ENCODE measurements at places on chromosomes 3 and 15.

GRCh38 chr15:90991587-90992285 lies 2.6 kb downstream of the PRC1 start:
- peak; percentile 47 for DNase-seq

GRCh38 chr3:190537146-190537545 lies 23.3 kb downstream of the IL1RAP start:
- DNase-seq = no peak

DNA sequence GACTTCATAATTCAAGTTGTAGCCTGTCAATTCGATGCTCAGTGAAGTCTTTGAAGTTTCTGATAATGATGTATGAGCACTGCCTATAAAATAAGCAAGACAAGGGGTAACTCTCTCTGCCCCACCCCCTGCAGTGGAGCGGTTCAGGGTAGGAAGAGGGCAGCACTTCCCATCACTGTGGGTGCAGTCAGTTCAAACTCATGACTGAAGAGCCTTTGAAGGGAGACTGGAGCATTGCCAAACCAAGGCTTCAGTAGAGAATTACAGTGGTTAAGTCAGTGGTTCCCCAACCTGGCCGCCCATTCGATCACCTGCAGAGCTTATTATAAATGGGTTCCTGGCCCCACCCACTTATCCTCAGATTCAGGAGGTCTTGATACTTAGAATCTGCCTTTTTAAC lies 190.6 kb downstream of the SHQ1 start:
- DNase-seq = no peak

- DNase-seq = peak; percentile 16
Observed at GRCh38 chr3:45787551-45787950, 8.8 kb downstream of the SLC6A20 start.

GRCh38 chr3:189317911-189318310 lies 146.1 kb downstream of the TPRG1 start:
- no peak for DNase-seq

DNA sequence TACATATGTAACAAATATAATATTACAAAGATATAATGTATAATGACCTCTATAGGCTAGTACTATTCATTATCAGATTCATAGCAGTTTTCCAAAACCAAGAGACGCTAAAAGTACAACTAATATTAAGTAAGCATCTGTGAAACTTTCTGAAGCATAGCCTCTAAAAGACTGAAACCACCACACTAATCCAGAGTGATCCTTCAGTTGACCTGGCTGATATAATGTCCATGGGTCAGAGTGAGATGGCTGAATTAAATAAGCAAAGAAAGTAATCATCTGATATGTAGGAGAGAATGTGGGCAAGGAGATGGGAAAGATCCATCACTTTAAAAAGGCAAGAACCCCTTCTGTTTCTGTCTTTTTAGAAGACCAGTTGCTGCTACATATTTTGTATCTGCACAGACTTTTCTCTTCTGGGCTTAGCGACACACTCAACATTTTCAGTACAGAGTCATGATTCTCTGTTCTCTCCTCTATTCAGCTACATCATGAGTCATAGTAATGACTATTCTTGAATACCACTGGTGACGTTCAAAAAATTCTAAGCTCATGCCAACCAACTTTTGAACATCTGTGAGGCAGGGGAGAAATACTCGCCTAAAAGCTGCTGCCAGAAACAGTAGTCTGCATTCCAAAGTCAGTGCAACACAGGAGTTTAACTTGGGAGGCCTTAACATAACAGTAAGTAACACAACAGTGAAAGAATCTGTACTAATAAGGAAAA lies 149.6 kb downstream of the MAGI1 start:
- DNase-seq = no peak

GRCh38 chr3:111666041-111666735 lies 71.0 kb upstream of the ZBED2 start:
- no peak for DNase-seq

Data from endodermal cell (in vitro differentiated cells).